ENCODE measurements at places on chromosomes 5 and 9. TPM values are rescaled to one million over a fixed set of nuclear protein-coding genes. Genes with fewer than 3 reads are reported as not detected.

DNA sequence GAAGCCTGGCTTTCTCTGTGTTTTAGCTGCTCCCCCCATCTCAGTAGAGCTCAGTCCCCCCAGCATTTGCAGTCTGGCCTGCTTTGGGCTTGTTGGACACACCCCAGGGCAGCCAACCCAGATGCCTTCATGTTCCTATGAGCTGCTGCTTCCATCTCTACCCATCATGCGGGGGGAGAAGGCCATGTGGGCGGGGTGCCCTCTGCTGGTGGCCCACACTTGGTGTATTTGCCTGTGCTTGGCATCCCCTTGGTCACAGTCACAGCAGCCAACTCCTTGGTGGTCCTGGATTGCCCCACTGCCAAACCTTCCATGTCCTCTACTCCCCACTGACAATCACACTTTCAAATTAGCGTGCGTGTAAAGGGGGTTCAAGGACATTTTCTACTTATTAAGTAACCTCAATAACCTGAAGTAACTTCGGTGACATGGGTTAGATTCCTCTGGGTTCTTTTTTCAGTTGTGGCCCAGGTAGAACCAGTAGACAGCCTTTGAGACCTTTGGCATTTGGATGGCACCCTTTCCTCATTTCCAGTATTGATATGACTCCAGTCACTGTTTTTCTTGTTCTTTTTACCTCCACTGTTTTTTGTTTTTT is 42.8 kb downstream of the SNX30 start:
- peak; percentile 66 for DNase-seq

DNA sequence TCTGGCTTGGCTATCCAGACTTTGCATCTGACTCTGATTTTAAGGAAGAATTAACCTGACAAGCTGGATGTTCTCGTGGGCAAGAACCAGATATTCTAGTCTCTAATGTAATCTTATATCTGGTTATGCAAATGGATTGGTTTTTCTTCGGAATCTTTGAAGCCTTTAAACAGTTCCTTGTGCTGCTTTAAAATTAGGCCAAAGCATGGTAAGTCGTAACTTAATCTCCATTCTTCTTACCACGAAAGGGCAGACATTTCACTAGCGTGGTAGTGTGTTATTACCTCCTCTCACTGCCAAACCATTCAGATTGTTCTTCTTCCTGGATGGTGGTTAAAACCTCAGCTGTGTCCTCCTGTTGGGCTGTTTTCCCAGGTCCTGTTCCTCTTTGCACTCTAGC is 34.1 kb upstream of the TTC23L start:
- DNase-seq = no peak

GRCh38 chr5:109195667-109196066 is 214.1 kb downstream of the PJA2 start:
- no peak for DNase-seq

DNA sequence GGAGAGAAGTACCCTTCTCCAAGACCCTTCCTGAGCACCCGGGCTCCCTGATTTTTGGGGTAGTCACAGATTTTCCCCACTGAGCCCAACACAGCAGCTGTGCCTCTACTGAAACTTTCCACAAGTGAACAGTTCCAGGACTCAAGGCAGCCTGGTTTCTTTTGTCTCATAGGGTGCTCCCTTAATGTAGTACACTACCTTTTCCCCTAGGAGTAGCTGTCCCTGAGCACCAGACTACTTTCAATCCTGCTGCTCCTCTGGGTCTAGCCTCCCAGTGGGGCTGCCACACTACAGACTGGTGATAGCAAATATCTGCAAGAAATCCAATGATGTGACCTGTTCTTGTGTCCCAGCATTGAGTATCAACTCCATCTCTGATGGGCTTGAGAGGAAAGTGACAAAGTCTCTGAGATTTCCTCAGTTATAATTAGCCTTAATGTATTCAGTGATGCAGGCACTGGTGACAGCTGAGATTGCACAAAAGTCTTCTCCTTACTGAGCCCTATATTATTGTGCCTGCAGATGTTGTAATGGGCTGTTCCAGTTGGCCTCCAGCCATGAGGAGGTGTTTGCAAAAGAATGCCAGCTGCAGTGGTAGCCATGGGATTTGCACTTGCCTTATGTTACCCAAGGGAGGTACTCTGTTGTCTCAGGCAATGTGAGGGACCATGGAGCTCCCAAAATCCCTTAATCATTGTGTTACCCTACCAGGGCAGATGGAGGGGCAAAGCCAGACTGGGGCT is 1802.5 kb downstream of the EFNA5 start:
- DNase-seq = peak; percentile 4

DNA sequence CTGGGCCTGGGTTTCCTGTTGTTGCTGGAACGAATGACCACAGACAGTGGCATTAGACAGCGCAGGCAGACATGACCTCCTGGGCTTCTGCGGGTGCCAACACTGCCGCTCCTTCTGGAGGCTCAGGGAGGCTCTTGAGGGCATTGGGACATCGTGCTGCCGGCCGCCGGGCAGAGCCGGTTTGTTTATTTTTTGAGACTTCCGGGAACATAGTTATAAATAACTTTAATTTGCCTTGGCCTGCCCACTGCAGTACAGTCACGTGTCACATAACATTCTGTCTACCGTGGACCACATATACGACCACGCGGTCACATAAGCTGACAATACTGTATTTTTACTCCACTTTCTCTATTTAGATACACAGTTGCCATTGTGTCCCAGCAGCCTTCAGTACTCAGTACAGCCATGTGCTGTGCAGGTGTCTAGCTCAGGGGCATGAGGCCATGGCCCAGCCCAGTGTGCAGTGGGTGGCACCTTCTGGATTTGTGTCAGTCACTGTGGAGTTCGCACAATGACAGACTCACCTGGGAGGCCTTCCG is 8.2 kb upstream of the TOR4A start:
- no peak for DNase-seq

DNA sequence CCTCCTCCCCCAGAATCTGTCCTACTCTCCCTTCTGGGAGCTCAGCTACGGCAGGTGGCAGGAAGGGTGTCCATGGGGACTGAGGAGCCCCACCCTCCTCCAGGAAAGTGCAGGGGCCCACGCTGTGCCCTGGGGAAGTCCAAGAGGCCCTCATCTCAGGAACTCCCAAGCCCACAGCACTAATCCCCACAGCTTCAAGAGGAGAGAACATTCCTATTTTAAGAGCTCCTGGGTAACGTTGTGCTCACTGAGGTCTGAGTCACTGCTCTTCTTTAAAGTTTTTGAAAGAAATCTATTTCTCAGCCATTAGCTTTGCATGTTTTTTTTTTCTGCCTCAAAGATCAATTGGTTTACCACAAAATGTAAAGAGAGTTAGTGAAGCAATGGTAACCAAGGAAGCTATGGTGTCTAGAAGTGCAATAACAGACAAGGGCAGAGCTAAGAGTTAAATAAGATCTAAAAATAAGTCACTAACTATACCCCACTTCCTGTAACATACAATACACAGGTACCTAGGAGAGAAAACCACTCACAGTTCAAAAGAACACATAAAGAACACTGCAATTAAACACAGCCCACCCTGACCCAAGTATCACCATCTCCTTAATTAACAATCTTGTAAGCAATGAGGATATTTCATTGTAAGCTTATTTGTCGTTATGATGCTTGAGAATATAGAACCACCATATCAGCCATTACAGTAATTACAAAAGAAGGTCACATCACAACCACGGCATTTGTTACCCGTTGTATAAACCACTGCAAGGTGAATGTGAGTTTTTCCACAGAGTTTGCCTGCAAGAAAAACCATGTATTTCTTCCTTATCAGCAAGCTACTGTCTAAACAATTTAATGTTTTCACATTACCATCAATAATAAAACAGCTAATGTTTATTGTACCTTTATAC is 382.3 kb upstream of the SLC30A5 start:
- DNase-seq = no peak

- DNase-seq = peak; percentile 71
These were observed 27.5 kb downstream of the SREK1 start for GRCh38 chr5:66171349-66172344.

GRCh38 chr5:108661590-108662219 is 86.0 kb upstream of the FER start:
- peak; percentile 22 for DNase-seq

DNA sequence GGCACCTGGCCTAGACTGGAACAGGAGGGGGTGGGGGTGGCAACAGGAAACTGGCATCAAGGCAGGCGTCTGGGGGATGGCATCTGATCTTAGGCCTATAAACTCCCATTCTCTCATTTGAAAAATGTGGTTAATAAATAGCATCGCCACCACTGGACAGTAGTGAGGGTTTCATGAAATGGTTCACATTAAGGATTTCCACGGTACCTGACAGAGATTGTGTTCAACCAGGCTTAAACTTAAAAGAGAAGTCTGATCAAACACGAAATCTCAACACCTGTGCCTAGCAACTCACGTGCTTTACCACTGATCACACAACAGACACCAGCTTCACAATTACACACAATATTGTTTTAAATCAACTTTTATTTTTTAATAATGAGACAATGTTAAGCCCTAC is 3.0 kb downstream of the DENND1A start:
- no peak for DNase-seq

DNA sequence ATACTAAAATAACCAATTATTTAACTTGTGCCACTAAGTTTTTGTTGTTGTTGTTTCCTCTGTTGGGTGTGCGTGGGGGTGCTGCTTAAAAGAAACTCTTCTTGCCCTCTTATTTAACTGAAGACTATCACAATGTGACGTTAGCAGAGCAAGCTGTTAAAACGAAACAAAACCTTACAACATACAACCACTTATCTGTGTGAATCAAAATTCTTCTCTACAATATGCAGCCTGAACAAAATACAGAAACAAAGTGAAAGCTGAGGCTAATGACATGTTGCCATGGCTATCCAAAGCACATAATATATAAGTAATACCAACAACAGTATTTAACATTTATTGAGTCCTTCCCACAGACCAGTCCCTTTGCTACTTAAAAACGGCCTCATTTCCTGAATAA is 291.0 kb downstream of the FBXL17 start:
- DNase-seq = no peak

- no peak for DNase-seq
These were observed 30.8 kb downstream of the MTAP start for GRCh38 chr9:21833090-21833801.

DNA sequence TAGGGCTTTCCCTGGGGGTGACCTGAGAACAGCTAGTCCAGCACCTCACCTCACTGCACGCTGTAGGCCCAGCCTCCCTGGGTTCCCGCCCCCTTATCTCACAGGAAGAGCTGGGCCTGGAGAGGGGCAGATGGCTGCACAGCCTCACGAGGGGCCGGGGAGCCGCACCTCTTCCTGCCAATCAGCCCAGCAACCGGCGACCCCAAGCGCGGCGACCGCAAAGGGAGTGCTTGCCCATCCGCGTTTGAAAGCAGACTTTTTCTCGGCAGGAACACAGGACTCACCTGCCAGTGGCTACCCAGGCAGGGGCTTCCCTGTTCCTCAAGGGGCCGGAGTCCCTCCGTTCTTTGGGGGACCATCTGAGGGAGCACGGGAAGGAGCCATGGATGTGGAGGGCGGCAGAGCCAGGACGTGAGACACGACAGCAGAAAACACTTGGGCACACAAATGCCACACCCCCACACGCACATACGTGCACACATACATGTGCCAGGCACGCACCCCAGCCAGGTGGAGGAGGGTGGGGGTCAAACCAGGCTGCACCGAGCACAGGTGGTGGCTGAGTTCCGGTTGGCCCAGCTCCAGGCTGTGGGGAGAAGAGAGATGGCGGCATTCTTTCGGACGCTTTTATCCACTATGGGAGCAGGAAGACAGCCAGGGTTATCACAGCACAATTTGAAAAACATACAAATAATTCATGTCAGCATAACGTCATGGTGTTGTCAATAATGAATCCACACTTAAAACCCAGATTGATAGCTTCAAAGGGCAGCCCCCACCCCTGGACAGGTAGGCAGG is 11.3 kb downstream of the TMEM250 start:
- no peak for DNase-seq

- DNase-seq = peak; percentile 44
These were observed at the start of gene CD74 for GRCh38 chr5:150412319-150413175. CD74 (minus strand) TSS chr5:150412910; CDS start chr5:150412749, 161 bp downstream.

Gene CBY3
- not detected for total RNA-seq

Gene PCDHA1
- total RNA-seq = 0.09 TPM

Gene ACTBL2
- not detected for total RNA-seq

Gene C5orf46
- not detected for total RNA-seq

Gene LRRTM2
- total RNA-seq = 3.6 TPM

All from fibroblast of the aortic adventitia (primary cell).